Fibroblast of skin of right quadriceps (primary cell): ENCODE measurements at places on chromosomes 3 and 15.
A peak's percentile ranks its signal among the peaks of the same experiment; 100 is the strongest.

- DNase-seq, result peak; percentile 22
Measured at GRCh38 chr3:148106062-148106461, 591.6 kb upstream of the AGTR1 start.

DNA sequence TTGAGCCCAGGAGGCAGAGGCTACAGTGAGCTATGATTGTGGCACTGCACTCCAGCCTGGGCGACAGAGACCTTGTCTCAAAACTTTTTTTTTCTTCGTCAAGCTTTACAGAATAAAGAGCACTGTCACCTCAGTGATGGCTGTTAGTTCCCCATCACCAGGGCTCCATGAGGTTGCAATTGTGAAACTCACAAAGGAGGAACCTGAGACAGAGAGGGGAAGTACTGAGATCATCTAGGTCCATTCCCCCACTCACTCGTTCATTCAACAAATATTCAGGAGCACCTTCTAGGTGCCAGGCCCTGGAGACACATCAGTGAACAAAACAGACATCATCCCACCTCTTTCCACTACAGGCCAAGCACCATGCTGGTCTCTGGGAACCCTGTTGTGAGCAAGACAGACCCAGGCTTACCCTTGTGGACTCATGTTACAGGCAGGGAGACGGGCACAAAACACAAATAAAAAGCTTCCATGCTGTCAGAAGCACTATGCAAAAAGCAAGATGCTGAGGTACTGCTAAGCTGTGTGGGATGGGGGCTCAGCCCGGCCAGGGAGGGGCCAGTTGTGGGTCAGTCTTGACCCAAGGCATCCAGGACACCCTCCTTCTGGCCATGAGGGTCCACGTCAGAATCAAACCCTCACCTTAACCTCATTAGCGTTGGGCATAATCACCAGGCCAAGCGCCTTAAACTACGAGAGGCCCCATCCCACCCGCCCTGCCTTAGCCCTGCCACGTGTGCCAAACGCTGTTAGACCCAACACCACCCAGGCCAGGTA lies 2.1 kb upstream of the RHO start:
- DNase-seq, result no peak

DNA sequence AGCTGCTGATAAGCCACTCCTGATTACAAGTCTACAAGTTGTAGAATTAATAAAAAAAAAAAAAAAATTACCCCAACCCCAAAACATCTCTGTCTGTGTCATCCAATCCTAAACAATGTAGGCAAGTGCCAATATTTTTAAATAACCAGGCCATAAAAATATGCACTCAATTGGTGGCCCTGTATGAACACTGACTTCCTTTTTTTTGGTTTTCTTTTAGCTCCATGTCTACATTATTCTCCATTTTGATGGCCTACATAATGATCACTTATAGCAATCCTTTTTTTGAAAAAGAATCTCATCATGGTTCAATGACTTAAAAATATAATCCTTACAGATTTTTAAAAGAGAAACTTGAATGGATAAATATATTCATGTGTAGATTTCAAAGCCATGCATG lies 72.1 kb downstream of the FOXP1 start:
- no peak for DNase-seq

GRCh38 chr15:33956397-33956796 lies 11.9 kb upstream of the CHRM5 start:
- DNase-seq, result no peak

- DNase-seq, result no peak
Measured at GRCh38 chr15:100083572-100083971, 258.2 kb downstream of the ADAMTS17 start.

DNA sequence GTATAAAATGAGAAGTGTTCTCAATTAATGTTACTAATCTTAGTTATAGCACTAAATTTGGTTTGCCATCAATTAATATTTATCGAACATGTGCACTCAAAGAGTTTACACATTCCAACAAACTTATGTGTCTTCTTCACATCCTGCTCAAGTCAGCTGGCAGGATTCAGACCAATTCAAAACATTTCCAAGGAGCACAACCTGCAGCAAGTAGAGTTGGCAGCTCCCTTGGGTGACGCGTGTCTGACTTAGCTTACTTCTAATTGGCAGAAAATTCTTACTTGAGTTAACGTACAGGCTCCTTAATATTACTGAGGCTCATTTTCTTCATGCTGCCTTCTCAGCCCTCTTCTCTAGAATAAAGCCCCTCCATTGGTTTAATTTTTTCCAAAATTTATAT lies 110.4 kb upstream of the PFN2 start:
- DNase-seq, result peak; percentile 75

DNA sequence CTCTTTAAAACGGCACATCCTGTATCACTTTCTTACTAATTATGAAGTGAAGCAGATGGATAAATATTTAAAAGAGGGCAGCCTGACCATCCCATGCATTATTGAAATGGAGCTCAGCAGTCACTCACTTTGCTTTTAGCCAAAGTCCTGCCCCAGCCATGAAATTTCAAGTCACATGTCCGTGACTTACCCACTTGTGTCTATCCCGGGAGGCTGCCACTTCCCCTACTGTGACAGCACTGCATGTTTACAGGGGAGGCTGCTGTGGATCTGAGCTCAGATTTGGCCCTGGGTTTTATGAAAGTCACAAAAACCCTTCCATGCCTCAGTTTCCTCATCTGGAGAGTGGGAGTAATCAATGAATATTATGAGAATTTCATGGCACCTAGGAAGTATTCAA lies 17.9 kb upstream of the LRRK1 start:
- DNase-seq, result no peak

DNA sequence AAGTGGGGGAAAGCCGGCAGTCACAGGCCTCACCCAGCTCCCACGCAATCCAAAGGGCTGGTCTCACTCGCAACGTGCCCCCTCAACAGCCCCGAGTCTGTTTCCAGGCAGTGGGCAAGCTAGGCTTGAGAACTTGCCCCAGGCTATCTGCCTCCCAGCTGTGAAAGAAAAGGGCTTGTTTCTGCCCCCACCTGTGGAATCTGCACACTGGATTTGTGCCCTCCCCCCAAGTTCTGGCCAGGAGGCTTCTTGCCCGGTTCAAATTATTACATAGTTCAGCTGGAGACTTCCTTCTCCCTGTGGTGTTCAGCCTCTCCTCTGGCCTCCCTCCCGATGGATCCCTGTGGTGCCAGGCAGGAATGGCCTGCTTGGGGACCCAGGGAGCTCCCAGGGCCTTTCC lies 283.9 kb upstream of the LYSMD4 start:
- DNase-seq, result no peak

- peak; percentile 42 for DNase-seq
Measured at GRCh38 chr15:63896336-63897115, 62.8 kb upstream of the HERC1 start.

DNA sequence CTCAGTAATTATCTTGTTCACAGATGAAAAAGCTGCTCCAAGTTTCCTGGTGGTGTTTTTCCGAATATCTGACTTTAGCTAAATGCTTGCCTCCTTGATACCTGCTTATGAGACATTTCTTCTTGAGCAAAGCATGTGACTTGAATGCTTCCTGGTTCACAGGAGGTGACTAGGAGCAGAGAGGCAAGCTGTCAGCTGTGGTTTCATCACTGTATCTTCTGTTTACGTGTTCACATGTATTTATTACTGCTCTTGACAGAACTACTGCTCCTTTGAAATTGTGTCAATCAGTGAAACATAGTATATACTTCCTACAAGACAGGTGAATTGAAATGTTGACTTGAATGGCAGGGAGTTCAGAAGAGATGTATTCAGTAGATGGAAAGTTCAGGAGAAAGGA lies 8.9 kb upstream of the SPPL2A start:
- no peak for DNase-seq

- DNase-seq, result no peak
Measured at GRCh38 chr15:66895794-66896453, 169.5 kb upstream of the SMAD3 start.

GRCh38 chr3:125381743-125382142 lies 6.6 kb upstream of the ZNF148 start:
- peak; percentile 65 for DNase-seq

GRCh38 chr3:61649381-61650170 lies 88.2 kb downstream of the PTPRG start:
- DNase-seq, result no peak

- DNase-seq, result peak; percentile 53
Measured at GRCh38 chr15:100918690-100919480, at the start of gene LRRK1. Gene LRRK1, plus strand, starts transcription at chr15:100919357. Its CDS starts 5,276 bp downstream, at chr15:100924633.

DNA sequence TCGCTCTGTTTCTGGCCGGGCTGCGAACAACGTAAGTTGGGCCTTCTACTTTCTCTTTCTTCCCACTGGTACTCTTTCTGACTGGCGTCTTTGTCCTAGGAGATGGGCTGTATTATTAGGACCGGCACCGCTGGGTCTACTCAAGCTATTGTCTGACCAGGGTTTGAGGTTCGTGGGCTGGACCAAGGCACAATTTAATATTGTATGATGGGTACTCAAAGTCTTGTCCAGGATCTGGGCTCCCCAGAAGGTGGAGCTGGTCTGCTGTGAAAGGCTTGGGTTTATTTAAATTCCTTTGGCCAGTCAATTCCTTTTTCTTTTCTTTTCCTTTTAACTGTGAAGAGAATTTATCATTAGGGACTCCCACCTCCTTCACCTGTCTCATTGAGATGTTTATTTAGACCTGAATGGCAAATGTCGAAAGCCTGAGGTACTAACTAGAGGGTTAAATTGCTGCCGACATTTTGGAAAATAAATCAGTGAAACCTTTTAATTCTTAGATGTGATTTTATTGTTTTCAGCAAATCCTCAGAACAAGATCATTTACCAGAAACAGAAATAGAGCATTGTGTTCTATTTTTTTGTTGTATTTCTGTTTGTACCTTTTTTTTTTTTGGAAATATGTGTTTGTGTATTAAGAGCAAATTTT lies 410 bp downstream of the LRRC49 start:
- DNase-seq, result peak; percentile 71

- peak; percentile 63 for DNase-seq
Measured at GRCh38 chr3:37963016-37963415, 27.6 kb upstream of the VILL start.

GRCh38 chr15:23616536-23616935 lies 31.1 kb downstream of the MAGEL2 start:
- DNase-seq, result no peak

DNA sequence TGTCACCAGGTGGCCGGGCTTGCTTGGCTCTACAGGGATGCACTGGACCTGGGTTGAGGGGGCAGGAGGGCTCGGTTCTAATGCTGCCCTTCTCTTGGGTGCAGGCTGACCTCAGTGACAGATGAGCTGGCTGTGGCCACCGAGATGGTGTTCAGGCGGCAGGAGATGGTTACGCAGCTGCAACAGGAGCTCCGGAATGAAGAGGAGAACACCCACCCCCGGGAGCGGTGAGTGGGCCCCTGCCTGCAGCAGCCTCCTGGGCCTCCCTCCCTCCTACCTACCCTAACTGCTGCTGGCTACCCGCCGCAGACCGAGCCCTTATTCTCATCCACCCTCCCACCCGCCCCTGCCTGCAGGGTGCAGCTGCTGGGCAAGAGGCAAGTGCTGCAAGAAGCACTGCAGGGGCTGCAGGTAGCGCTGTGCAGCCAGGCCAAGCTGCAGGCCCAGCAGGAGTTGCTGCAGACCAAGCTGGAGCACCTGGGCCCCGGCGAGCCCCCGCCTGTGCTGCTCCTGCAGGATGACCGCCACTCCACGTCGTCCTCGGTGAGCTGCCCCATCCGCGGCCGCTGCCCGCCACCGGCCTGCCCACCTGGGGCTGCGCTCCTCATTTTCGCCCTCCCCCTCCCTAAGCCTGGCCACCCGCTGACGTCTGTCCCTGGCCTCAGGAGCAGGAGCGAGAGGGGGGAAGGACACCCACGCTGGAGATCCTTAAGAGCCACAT lies 5.6 kb downstream of the FES start:
- no peak for DNase-seq

- DNase-seq, result no peak
Measured at GRCh38 chr15:28117432-28117990, 18.4 kb upstream of the OCA2 start.

- DNase-seq, result no peak
Measured at GRCh38 chr15:61415617-61416120, 186.6 kb upstream of the RORA start.

- DNase-seq, result no peak
Measured at GRCh38 chr15:65056868-65057548, 10.8 kb downstream of the RASL12 start.

- no peak for DNase-seq
Measured at GRCh38 chr3:196486263-196486662, 17.3 kb downstream of the RNF168 start.

DNA sequence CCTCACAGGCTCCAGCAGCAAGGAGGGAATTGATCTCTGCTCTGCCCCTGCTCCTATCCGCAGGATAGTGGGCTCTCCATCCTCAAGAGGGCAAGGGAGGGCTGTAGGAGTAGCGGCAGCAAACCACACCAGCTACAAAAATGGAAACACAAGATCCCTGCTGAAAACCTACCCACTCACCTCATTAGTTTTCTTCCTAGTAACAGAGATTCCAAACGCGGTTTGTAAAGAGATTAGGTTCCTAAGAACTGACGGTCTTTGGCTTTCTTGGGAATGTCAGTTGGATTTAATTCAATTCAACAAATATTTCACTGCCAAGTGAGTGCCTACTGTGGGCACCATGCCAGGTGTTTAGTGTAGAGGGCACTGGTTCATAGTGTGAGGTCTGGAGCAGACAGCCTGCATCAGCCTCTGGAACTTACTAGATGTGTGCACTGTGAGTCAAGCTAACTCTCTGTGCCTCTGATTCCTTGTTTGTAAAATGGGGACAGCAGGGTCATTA lies 84.7 kb downstream of the MRPL46 start:
- DNase-seq, result no peak
